ENCODE measurements at places on chromosomes 7 and 10. TPM values are rescaled to one million over a fixed set of nuclear protein-coding genes. Genes with fewer than 3 reads are reported as not detected.

The CTAGE4 gene
- total RNA-seq: 1.4 TPM

The ATOH7 gene
- total RNA-seq: 0.07 TPM

The HOXA1 gene
- total RNA-seq: 8.3 TPM

The TFEC gene
- total RNA-seq: not detected

The DLD gene
- total RNA-seq: 75.2 TPM

The TMEM196 gene
- total RNA-seq: not detected

The RBM20 gene
- not detected for total RNA-seq

The FAM25G gene
- not detected for total RNA-seq

The NPY4R gene
- total RNA-seq: 0.17 TPM

The CALML5 gene
- total RNA-seq: 2.4 TPM

The AKR1C4 gene
- total RNA-seq: not detected

The AHR gene
- total RNA-seq: 18.4 TPM

The TMEM139 gene
- 7.6 TPM for total RNA-seq

The SPAG6 gene
- not detected for total RNA-seq

The RTKN2 gene
- 1.8 TPM for total RNA-seq

The NKX2-3 gene
- total RNA-seq: not detected

The ZNF853 gene
- 0.07 TPM for total RNA-seq

The KIFBP gene
- 43.8 TPM for total RNA-seq
